ENCODE measurements at places on chromosomes 3 and 15.

DNA sequence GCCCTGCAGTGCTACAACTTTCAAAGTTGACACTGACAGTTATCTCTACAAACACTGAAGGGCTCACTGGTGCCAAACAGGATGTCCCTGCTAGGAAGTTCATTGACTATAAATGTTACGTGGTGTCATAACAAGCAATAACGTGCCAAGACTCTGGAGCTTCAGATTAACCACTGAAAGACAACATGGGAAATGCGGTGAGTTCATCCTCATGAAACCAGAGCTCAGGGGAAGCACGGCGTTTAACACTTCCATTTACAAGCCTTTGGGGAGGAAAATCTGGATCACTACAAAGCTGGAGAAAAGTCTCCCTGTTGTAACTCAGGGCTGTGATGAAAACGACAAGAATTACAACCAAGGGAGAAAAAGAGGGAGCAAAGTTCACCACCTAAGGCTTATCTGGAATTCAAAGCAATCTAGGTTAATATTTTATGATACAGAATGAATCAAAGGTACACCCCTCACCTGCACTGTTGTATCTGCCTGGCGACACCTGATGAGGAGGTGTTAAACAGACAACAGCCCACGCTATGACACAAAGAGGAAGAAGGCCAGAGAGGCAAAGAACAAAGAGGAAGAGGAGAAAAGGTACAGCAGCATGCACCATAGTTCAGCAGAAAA is 27.0 kb downstream of the SHQ1 start:
- DNase-seq = peak; percentile 29

GRCh38 chr15:85485956-85486567 is 105.7 kb downstream of the AKAP13 start:
- DNase-seq = peak; percentile 87

- DNase-seq = no peak
Measured at GRCh38 chr15:97962263-97962662, 1.8 kb downstream of the ARRDC4 start.

GRCh38 chr3:124033360-124034015 is 41.6 kb upstream of the ROPN1 start:
- no peak for DNase-seq

- DNase-seq = no peak
Measured at GRCh38 chr15:60572541-60573421, 93.8 kb upstream of the ICE2 start.

DNA sequence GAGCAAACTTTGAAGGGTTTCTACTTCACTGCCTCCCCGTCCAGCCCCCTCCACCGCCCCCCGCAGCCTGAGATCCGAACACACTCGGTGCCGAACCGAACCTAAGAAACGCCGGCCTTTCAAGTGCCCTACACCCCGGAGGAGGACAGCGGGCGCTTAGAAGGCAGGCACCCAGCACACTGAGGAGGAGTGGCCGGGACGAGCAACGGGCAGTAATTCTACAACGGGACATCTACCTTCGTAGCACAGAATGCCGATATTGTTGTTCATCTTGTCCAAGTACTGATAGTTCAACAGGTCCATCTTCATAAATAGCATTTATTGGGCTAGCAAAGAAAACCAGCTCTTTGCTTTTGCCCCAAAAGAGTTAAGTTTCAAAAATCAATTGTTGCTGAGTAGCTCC is 513 bp downstream of the VGLL4 start:
- peak; percentile 38 for DNase-seq

Data from epithelial cell of esophagus (primary cell).